HCT116 (cell line): ENCODE measurements at places on chromosomes 2 and 18. TPM values are rescaled to one million over a fixed set of nuclear protein-coding genes. Genes with fewer than 3 reads are reported as not detected.

HOXD13 gene
- not detected for total RNA-seq

SLC8A1 gene
- 0.07 TPM for total RNA-seq

CGREF1 gene
- 4.0 TPM for total RNA-seq

GRCh38 chr2:3864943-3865865 is 161.8 kb downstream of the DCDC2C start:
- no peaks in the 10 kb centered on the region for H3K4me1 ChIP-seq
- no peak for DNase-seq
- no peaks in the 10 kb centered on the region for H3K36me3 ChIP-seq
- no peaks in the 10 kb centered on the region for H3K27me3 ChIP-seq
- H3K27ac ChIP-seq = no peak overlapping the region

GRCh38 chr2:130380096-130380934 is 24.5 kb downstream of the PTPN18 start:
- no peak overlapping the region for H3K27ac ChIP-seq
- no peaks in the 10 kb centered on the region for H3K36me3 ChIP-seq
- H3K4me1 ChIP-seq = peaks cover 1% of the 10 kb centered on the region
- no peak overlapping the region for H3K4me3 ChIP-seq

GRCh38 chr2:205324355-205324754 is 357.9 kb upstream of the NRP2 start:
- H3K27me3 ChIP-seq = no peaks in the 10 kb centered on the region
- no peak for DNase-seq
- no peak overlapping the region for H3K4me3 ChIP-seq
- no peaks in the 10 kb centered on the region for H3K4me1 ChIP-seq

DNA sequence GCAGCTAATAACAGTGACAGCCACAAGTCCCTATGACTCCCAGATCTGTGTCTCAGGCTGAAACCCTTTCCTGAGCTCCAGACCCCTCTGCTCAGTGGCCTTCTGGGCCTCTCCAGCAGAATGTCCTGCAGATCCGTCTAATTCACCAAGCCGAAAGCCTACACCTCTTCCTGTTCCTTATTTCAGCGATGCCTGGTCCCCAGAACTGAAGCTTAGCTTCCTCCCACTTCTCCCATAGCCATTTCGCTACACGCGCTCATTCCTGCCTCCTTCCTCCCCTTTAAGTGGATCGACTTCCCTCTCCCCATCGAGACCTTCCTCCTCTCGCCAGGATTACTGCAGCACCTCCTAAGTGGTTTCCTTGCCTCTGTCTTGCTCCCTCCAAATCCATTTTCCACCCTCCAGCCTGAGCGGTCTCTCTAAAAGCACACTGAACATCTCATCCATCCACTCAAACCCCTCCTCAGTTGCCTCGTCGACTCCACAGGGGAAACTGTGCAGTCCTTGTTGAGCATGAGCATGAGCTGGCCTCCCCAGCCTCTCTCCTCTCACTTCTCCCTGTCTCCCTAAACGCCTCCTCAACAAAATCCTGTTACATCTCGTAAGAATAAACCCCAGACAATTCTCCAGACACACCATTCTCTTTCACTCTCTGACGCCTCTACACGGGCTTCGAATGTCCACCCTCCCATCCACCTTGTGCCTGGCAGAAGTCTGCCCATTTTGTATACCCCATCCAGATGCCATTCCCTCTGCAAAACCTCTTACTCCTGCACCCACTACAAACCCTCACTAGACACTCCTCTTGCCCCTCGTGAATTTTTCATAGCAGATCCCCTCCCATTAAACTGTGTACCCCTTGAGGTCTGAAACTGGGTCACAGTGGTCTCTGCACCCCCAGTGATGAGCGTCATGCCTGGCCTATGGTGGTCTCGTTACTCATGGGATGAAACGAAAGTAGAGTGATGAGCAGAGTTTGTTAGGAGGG is 232.6 kb downstream of the ATAD2B start:
- DNase-seq = no peak
- H3K27ac ChIP-seq = no peak overlapping the region
- no peaks in the 10 kb centered on the region for H3K4me1 ChIP-seq
- H3K27me3 ChIP-seq = no peaks in the 10 kb centered on the region
- no peaks in the 10 kb centered on the region for H3K36me3 ChIP-seq
- H3K4me3 ChIP-seq = no peak overlapping the region

DNA sequence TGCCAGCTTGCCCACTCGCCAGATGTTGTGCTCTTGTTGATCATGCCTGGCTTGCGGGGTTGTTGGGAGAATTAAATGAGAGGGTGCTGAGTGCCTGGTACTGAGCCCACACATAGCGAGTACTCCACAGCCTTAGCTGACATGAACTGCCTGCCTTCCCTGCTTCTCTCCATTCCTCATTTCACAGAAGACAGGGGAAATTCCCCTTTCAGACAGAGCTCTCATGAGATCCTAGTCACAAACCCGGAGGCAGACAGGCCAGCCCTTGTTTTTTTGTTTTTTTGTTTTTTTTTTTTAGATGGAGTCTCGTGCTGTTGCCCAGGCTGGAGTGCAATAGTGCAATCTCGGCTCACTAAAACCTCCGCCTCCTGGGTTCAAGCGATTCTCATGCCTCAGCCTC is 17.1 kb upstream of the DNMT3A start:
- H3K4me1 ChIP-seq = no peaks in the 10 kb centered on the region
- no peaks in the 10 kb centered on the region for H3K27me3 ChIP-seq
- H3K4me3 ChIP-seq = no peak overlapping the region
- DNase-seq = no peak
- no peak overlapping the region for H3K27ac ChIP-seq

DNA sequence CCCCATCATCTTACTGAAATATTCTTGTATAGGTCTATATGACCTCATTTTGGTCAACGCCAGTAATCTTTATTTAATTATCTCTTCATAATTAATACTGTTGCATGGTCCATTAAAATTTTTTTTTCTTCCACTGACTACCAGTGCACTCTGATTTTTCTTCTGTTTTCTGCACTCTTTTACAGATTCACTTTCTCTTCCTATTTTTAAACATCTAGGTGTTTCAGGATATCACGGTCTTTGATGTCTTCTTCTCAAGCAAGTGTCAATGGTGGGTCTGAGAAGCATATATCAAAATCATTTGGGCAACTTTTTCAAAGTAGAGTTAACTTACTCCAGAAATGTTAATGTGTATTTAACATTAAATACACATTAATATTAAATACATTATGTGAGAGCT is 51.4 kb downstream of the CCDC141 start:
- no peaks in the 10 kb centered on the region for H3K27me3 ChIP-seq
- no peaks in the 10 kb centered on the region for H3K36me3 ChIP-seq
- no peak overlapping the region for H3K27ac ChIP-seq

- no peaks in the 10 kb centered on the region for H3K4me1 ChIP-seq
- no peak for DNase-seq
Measured at GRCh38 chr2:85110991-85111560, 22.1 kb upstream of the TCF7L1 start.

GRCh38 chr2:128374711-128375413 is 56.2 kb upstream of the HS6ST1 start:
- DNase-seq = no peak
- no peak overlapping the region for H3K27ac ChIP-seq
- no peaks in the 10 kb centered on the region for H3K36me3 ChIP-seq
- 0 out of 2 replicates have a peak, but pooled peaks cover 4% of the 10 kb centered on the region for H3K4me1 ChIP-seq
- H3K4me3 ChIP-seq = no peak overlapping the region
- H3K27me3 ChIP-seq = no peaks in the 10 kb centered on the region

- peaks cover 8% of the 10 kb centered on the region for H3K4me1 ChIP-seq
- no peak for DNase-seq
- H3K27ac ChIP-seq = no peak overlapping the region
- H3K36me3 ChIP-seq = peaks cover 3% of the 10 kb centered on the region; the same call in 1 of the 2 replicates
- H3K4me3 ChIP-seq = no peak overlapping the region
Measured at GRCh38 chr2:54529935-54530334, 73.8 kb downstream of the SPTBN1 start.
